ENCODE measurements at places on chromosomes 3 and 15.
A peak's percentile ranks its signal among the peaks of the same experiment; 100 is the strongest.

DNA sequence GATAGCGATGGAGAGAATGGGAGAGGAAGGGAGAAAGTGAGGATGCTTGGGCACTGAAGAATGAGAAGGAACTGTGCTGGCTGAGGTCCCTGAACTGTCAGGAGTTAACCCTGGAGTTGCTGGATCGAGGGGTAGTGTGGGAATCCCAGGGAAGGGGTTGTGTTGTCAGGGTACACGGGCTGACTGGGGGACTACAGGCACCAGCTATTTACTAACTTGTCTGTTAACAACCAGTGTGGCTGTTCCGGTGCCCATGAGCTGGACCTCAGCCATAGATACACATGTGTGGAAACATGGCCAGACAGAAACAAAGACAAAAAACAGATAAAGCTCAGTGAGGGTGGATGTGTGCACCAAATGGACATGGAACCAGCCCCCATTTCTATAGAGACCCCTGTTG lies 55.1 kb downstream of the GASK1A start:
- no peak for DNase-seq

DNA sequence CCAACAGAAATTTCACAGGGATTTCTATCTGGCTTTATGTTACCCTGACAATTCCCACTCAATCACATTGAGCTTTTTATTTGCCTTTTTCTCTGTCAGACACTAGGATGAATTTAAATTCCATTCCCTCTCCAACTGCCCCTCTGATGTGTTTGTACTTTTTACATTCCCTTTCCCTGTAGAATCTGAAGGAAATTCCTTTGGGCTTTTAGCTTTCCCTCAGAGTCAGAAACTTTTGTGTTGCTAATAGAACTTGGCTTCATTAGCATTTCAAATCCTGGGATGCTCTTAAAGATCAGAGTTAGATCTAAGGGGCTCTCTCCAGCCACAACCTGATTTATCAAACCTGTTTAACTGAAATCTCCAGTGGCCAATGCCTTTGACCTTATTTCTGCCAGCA lies 7.9 kb upstream of the RARB start:
- no peak for DNase-seq

DNA sequence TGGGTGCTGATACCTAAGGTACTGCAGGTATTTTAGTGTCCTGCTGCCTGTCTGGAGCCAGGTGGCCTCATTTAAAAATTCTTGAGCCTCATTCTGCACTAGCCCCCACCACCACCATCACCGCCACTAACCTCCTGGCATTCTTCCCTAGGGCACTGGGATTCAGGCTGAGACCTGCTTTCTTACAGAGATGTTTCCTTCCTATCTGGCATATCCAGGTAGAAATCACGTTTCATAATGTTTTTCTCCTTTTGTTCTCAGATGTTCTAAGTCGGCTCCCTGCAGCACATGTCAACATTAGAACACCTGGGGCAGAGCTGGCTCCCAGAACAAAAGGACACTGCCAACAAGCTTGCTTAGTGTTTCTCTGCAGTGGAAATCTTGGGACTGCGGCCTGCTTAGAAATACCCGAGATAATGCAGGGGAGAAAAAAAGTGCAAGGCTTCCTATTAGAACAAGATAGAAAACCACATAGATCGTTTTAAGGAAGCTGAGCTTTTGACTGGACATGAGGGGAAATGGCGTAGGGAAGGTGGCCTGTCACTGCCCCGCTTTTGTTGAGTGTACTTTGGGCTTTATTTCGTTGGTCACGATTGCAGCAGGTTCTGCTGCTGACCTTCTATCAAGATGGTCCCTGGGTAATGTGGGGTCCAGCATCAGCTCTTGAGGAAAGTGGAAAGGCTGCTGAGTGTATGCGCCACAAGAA lies 59.6 kb upstream of the PPARG start:
- DNase-seq, result no peak

DNA sequence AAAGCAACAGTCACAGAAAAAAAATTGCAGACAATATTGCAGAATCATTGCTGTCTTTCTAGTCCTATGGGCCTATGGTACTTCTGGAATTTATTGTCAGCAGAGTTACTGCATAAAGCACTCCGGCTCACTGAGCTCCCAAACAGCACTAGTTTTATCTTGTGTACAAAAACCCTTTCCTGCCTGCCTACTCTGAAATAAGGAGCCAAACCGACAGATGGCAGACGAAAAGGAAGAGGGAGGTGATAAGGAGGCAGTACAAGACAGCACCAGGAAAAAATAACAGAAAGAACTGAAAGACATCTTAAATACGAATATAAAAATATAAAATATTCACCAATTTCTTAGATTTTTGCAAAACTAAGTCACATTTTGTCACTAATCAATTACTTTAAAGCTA lies 15.6 kb downstream of the HERC1 start:
- DNase-seq, result no peak

GRCh38 chr3:191649626-191650025 lies 188.7 kb downstream of the PYDC2 start:
- DNase-seq, result no peak

DNA sequence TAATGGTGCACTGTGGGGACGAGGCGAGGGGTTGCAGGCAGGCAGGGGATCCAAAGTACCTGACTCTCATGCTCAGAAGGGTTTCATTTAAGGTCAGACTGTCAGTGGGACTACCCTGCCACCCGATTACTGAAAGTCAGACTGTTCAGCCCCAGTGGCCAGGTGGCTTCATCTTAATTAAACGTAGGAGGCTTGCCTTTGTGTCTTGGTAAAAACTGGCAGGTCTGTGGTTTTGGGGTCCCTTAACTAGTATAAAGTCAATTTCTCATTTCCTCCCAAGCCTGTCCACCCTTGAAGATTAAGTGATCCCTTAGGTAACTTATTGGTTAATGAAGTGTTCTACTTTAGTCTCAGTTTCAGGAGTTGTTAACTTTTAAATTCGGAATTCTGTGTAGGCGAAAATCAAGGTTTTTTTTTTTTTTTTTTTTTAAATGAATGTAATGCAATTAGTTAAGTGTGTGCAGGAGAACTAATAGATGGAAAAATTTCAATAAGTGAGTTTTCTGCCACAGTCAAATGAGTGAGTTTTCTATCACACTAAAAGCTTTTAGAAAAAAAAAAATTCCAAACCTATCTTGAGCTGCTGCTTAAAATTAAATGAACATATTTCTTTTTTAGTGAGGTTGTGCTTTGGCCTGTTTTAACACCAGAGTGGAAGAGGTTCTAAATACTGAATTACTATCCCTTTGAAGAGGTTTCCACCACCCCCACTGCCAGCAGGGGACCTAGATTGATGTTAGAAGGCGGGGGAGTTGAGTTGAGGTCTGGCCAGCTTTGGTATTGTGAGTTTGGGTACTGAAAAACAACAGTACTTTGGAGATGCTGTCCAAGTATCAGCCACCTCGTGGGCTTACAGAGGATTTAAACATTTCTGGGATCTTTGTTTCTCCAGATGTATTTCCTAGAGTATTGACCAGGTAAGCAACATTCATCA lies 15.2 kb downstream of the ITPR1 start:
- no peak for DNase-seq

GRCh38 chr3:10738688-10739372 lies 77.2 kb upstream of the SLC6A11 start:
- peak; percentile 40 for DNase-seq

GRCh38 chr15:73930790-73931281 lies 4.6 kb downstream of the LOXL1 start:
- DNase-seq, result no peak

GRCh38 chr15:26872206-26872605 lies 5.3 kb downstream of the GABRA5 start:
- no peak for DNase-seq

GRCh38 chr3:143315766-143316165 lies 196.2 kb downstream of the CHST2 start:
- no peak for DNase-seq

DNA sequence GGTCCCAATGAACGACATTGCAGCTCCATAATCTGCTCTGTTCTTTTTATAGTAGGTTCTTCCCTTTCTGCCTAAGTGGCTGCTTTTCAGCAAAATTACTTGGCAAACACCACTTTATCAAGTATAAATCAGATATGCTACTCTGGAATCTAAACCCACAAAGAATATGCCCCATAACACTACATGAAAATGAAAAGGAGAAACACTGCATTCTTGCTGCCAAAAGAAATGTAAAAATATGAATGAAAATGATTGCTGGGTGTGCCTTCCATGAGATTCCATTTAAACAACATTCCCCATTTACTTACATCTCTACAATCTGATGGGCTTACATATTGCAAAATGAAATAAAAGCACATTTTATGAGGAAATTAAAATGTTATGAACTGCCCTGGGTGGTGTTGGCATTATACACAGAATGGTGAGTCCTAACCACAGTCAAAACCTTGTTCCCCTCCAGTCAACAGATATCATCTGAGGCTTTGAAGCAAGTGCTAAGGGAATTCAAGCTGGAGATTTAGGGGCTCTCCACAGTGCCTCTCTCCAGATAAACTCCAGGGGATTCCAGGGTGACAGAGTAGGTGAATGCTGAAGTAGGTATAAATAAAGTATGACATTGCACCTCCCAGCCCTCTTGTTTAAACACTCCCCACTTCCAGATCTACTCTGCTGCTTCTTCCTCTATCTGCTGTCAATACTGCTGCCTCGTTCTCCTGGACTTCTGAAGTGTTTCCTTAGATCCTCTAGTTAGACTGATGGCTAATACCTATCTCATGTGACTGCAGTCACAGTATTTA lies 136.5 kb downstream of the RORA start:
- DNase-seq, result no peak

GRCh38 chr15:47812470-47812999 lies 95.2 kb downstream of the SEMA6D start:
- no peak for DNase-seq

DNA sequence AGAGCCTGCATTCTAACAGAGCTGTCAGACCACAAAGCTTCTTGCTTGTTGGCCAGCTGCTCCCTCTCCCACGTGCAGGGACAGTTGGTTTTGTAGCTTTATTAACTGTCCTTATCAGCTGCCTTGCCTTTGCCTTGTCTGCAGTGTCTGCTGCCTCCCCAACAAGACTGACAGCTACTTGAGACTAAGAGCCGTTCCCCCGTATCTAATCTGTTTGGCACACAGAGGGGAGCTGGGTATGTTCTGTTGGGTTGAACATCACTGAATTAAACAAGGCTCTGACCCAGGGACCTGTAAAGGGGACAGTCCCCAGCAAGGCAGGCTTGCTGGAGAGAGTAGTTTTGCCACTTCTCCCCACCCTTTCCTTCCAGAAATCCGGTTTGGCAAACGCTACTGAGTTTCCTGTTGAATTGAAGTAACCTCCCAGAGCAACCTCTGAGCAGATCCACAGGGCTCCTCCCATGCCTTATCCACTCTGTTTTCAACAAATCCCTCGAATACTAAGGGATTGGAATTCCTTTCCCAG lies 116.1 kb downstream of the ANP32A start:
- no peak for DNase-seq

GRCh38 chr15:57253082-57253481 lies 123.2 kb upstream of the CGNL1 start:
- no peak for DNase-seq

GRCh38 chr3:35071772-35072171 lies 567.6 kb upstream of the ARPP21 start:
- DNase-seq, result no peak

GRCh38 chr3:80470433-80470832 lies 702.6 kb upstream of the ROBO1 start:
- no peak for DNase-seq

GRCh38 chr3:46112296-46112695 lies 85.0 kb upstream of the XCR1 start:
- DNase-seq, result no peak

GRCh38 chr3:4561661-4562060 lies 68.5 kb downstream of the ITPR1 start:
- no peak for DNase-seq

GRCh38 chr15:64891561-64891960 lies 20.1 kb upstream of the ANKDD1A start:
- DNase-seq, result no peak

GRCh38 chr15:77840991-77841775 lies 208.5 kb upstream of the LINGO1 start:
- DNase-seq, result no peak

- no peak for DNase-seq
These were observed 48.7 kb upstream of the SECISBP2L start for GRCh38 chr15:49094923-49095322.
